ENCODE measurements at places on chromosomes 7 and 10.
A peak's percentile ranks its signal among the peaks of the same experiment; 100 is the strongest.

GRCh38 chr10:14362104-14362503 lies 31.4 kb upstream of the FRMD4A start:
- DNase-seq: no peak

DNA sequence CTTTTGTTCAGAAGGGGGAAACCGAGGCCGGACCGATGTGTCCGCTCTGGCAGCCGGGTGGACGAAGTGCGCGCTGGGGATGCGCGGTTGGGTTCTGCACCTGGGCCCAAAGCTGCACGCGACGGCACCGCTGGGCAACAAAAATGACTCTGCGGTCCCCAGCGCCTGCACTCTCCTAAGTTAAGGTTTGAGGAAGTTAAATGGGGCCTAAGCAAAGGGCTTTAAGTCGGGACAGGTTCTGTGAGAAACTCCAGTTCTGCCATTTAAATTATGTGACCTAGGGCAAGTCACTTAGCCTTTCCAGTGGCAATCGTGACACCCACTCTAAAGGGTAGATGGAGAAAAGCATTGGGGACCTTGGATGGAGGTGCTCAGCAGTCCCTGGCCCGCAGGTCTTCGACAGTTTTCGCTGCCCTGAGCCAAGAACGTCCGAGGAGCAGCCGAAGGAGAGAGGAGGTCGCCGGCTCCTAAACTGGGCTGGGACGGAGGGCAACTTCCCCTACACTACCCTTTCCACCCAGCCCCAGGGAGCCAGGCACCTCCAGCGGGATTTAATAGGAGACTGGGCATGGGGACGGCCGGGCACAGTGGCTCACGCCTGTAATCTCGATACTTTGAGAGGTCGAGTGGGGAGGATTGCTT lies 534 bp upstream of the ACBD5 start:
- DNase-seq: no peak

DNA sequence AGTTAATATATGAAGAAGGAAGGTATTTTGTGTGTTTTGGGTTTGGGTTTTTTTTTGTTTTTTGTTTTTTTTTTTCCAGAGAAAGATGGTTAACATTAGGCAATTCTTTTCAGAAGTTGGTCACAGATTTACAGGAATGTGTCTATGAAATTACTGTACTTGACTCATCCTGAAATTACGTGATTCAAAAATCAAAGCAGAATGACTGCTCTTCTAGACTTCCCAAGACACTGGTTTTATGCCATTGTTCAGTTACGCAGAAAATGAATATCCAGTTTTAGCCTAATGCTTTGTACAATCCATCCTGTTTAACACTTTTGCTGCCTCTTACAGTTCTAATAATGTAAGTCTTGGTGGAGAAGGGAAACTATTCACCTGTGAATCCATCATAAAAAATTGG lies 39.7 kb upstream of the CELF2 start:
- DNase-seq: no peak

GRCh38 chr10:7515439-7515838 lies 104.6 kb upstream of the SFMBT2 start:
- no peak for DNase-seq

DNA sequence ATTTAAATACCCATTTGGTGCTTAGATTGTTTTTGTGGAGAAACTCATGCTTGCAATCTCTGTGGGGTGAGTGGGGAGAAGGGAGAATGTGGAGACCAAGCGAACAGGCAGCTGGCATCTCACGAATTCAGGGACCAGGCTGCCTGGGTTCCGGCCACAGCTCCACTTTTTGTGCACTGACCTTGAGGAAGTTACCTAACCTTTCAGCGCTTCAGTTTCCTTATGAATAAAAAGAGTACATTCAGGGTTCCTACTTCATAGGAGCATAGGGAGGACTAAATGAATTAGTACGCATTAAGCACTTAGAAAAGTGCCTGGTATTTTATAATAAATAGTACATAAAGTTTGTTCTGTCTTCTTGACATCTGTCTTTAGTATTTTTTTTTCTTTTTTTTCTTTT lies 72.5 kb downstream of the PRTFDC1 start:
- no peak for DNase-seq

- peak; percentile 38 for DNase-seq
Measured at GRCh38 chr7:151315038-151315655, 26.5 kb upstream of the NUB1 start.

DNA sequence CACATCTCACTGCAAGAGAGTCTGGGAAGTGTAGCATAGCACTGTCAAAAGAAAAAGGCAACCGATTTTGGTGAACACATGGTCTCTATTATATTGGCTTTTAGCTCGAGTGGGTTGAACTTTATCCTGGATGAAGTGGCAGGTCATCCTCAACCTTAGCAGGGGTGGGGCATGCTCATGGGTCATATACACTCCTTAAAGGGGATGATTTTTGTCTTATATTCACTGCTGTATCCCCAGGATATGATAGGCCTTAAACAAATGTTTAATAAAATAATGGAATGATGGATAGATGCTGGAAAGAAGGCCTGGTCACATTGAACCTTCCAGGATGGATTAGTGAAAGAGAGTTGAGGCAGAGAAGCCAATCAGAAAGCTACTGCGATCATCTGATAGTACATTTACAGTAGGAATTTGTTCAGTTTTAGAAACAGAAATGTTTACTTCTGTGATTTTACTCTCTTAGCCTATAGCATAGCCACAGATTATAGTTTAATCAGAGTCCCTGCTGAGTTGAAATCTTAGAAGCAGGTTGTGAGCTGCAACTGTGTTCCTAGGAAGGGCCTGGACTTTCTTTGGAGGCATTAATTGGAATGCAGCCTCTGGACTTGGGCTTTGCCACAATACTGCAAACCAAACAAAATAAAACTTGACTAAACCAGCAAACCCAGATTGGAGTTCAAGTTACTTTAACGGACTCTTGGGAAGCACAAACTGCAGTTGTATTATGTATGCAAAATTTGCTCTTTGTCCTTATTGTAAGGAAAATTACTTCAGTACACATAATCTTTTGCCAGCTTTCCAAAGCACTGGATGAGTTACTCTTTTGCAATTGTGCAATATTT lies 138.3 kb downstream of the BMPER start:
- no peak for DNase-seq

GRCh38 chr10:47183704-47184041 lies 116.3 kb upstream of the GDF10 start:
- DNase-seq: no peak

DNA sequence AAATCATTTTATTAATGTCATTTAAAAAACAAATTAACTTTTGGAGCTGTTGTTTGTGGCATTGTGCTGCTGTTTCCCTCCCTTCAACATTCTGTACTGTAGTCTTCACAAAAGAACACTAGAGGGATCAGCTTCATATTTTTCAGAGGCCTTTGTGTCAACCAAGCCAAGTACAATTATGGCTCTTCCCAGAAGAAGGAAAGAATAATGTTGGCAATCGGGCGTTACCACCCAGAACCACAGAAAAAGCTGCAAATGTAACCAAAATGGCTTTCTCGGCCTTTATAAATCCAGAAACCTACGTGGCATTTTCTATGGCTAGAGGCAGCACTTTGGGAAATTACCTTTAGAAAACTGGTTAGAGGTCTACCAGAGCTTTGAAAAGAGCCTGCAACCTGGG lies 98.8 kb upstream of the COL1A2 start:
- no peak for DNase-seq

- no peak for DNase-seq
Measured at GRCh38 chr10:22643775-22644174, 70.6 kb downstream of the PIP4K2A start.

GRCh38 chr7:139830292-139830691 lies 1.2 kb downstream of the TBXAS1 start:
- DNase-seq: no peak

DNA sequence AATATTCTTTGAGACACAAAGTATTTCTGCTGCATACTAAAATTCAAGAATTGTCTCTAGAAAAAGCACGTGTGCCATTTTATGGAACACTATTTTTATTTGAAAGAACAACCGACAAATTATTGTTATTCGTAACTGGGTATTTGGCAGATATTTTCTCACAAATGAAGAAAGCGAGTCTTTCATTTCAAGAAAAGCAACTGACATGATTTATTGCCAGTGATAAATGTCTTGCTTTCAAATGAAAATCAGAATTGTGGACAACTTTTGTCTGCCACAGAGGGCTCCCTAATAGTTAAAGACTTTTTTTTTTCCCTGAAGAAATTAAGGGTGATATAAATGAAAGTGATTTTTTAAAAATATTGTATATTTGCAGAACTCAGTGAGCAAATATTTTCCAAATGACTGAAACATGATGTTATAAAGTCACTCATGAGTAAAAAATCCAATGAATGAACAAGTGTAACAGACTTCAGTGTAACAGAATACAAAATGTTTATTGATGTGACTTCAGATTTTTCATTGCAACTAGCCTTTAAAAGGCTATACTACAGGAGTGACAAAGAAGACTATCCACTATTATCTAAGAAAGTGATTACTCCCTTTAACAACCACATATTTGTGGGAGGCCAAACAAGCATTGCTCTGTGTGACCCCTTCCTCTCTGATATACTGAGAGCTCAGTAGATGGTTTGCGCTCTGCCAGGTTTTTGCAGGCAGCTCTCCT lies 49.0 kb upstream of the SEMA3E start:
- DNase-seq: no peak

GRCh38 chr7:106065575-106066500 lies 46.3 kb downstream of the SYPL1 start:
- no peak for DNase-seq

DNA sequence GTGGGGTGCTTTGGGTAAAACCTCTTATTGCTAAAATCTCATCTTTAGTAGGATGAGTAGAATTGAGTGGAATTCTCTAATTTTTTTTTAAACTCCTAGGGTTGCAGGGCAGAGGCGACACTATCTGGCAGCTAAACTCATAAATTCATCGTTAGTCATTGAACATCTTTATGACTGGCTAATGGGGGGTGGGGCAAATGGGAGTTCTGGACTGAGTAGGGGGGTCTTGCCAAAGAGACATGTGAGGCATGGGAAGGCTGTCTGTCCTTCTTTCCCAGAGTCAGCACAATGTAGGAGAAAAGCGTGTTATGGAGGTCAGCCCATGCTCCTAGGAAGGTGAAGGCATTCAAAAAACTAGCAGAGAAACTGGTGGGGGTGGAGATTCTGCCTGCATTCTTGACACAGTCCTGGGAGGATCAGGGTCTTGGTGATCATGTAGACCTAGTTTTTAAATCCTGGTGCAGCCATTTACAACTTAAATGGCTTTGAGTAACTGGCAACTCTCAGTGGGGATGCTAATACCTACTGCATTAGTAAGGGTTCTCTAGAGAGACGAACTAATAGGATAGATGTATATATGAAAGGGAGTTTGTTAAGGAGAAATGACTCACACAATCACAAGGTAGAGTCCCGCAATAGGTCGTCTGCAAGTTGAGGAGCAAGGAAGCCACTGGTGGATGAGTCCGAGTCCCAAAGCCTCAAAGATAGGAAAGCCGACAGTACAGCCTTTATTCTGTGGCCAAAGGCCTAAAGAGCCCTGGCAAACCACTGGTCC lies 47.7 kb downstream of the EMX2 start:
- DNase-seq: no peak

- DNase-seq: no peak
Measured at GRCh38 chr7:148182264-148182663, 408.3 kb upstream of the C7orf33 start.

- DNase-seq: no peak
Measured at GRCh38 chr10:97428572-97428981, 2.6 kb downstream of the PGAM1 start.

- DNase-seq: no peak
Measured at GRCh38 chr7:95886501-95887090, 114.2 kb downstream of the DYNC1I1 start.

DNA sequence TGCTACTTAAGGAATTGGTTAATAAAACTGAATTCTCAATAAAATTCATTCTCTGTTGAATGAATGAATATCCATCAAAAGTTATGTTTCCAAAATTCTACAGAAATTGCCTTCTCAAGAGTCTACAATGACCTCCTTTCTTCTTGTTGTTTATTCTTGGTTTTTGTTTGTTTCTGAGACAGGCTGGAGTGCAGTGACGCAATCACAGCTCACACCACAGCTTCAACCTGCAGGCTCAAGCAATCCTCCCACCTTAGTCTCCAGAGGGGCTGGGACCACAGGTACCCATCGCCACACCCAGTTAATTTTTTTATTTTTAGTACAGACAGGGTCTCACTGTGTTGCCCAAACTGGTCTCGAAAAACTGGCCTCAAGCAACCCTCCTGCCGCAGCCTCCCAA lies 97.6 kb downstream of the LMBR1 start:
- DNase-seq: no peak

DNA sequence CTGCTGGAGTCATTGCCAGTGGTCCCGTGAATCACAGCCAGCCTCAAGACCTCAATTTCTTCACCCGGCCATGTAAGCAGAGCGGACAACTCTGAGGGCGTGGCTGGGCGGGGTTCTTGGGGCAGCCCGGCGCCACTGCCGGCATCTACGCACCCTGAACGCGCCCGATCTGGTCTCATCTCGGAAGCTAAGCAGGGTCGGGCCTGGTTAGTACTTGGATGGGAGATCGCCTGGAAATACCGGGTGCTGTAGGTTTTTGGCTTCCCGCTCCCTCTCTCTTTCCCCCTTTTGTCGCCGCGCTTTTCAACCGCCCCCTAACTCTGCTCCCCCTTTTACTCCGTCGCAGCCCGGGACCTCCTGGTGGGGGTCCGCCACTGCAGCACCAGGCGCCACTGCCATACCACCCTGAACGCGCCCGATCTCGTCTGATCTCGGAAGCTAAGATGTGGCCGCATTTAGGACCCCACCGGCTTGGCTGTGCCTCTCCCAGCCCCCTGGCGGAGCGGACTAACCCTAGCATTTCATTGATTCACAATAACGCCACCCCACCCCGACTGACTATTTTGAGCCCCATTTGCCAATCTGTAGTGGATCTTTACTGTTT lies 25.3 kb downstream of the GARIN1A start:
- DNase-seq: no peak

DNA sequence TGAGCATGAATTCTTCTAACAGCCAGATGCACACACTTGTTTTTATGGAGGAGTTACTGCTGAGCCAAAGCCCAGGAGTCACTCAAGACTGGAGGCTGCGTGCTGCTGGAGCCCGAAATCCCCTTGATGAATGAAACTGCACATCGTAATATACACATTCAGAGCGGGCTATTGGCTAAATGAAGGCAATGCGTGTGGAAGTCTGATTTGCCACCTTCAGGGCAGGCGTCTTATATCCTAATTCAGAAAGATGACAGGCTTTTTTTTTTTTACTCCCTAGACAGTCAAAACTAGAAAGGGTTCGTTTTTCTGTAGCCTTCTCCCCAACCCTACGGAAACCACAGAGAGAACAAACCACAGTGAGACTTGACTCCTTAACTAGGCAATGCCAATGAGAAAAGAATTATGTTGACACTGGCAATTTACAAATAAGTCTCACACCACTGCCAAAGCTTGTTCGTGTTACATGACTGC lies 227.2 kb upstream of the KLF14 start:
- DNase-seq: no peak

DNA sequence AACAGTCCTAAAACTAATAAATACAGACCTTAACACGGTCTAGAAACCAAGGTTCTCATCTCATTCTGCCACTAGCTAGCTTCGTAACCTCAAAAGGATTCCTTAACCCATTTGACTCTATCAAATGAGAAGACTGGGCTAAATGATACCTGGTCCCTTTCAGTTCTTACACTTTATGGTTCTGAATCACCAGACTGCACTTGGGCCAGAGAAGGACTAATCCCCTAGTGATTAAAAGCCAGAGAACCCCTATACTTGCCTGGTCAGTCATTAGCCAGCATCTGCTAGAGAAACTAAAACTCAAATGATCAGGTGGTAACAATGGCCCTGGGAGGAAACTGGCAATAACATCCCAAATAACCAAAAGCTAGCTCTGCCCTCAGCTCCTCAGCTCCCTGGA lies 16.8 kb downstream of the TMEM243 start:
- no peak for DNase-seq

Measured in renal cortex interstitium (tissue), 15 donors.